ENCODE measurements at places on chromosomes 4 and X. TPM values are rescaled to one million over a fixed set of nuclear protein-coding genes. Genes with fewer than 3 reads are reported as not detected.

SOX3 gene
- total RNA-seq = 16.3 TPM

ZFP92 gene
- total RNA-seq = 0.23 TPM

NAP1L2 gene
- 15.9 TPM for total RNA-seq

SLC9A6 gene
- 8.2 TPM for total RNA-seq

GRCh38 chr4:8568068-8568668 lies 12.0 kb upstream of the GPR78 start:
- peak overlapping the region; percentile 3 for H3K4me3 ChIP-seq
- no peaks in the 10 kb centered on the region for H3K27me3 ChIP-seq
- H3K4me1 ChIP-seq = peaks cover 36% of the 10 kb centered on the region
- no peak for DNase-seq
- H3K36me3 ChIP-seq = peaks cover 1% of the 10 kb centered on the region

GRCh38 chr4:26583538-26583864 lies 383 bp upstream of the TBC1D19 start:
- H3K4me1 ChIP-seq = peaks cover 13% of the 10 kb centered on the region
- H3K4me3 ChIP-seq = peak overlapping the region; percentile 94
- DNase-seq = no peak
- no peaks in the 10 kb centered on the region for H3K36me3 ChIP-seq
- H3K27me3 ChIP-seq = peaks cover 8% of the 10 kb centered on the region

DNA sequence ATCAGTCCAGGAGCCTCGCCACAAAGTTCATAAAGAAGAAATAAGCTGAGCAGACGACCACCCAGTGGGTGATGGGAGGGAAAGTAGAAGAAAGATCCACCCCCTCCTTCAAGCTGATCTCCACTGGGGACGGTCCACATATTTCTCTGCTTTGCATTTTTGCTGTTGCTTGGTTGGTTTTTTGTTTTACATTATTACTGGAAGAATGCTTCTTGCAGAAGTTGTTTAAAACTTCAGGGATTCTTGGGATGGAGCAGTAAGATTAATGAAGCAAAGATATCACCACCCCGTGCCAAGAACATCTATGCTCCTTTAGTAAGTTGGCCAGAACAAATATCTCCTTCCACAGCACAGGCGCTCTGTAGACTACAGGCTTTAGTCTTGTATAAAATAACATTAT lies 30.1 kb downstream of the LGI2 start:
- H3K27me3 ChIP-seq = no peaks in the 10 kb centered on the region
- H3K27ac ChIP-seq = no peak overlapping the region
- H3K36me3 ChIP-seq = no peaks in the 10 kb centered on the region
- H3K4me1 ChIP-seq = peaks cover 29% of the 10 kb centered on the region
- no peak for DNase-seq

GRCh38 chr4:66855956-66856355 lies 689.3 kb downstream of the CENPC start:
- H3K4me3 ChIP-seq = no peak overlapping the region
- H3K4me1 ChIP-seq = no peaks in the 10 kb centered on the region
- DNase-seq = no peak

- H3K4me1 ChIP-seq = no peaks in the 10 kb centered on the region
- no peaks in the 10 kb centered on the region for H3K27me3 ChIP-seq
Measured at GRCh38 chrX:4588466-4588865, 875.0 kb upstream of the PRKX start.
